ENCODE measurements at places on chromosomes 4 and X.

GRCh38 chrX:35339796-35340195 lies 397.2 kb downstream of the FAM47B start:
- no peak for DNase-seq

DNA sequence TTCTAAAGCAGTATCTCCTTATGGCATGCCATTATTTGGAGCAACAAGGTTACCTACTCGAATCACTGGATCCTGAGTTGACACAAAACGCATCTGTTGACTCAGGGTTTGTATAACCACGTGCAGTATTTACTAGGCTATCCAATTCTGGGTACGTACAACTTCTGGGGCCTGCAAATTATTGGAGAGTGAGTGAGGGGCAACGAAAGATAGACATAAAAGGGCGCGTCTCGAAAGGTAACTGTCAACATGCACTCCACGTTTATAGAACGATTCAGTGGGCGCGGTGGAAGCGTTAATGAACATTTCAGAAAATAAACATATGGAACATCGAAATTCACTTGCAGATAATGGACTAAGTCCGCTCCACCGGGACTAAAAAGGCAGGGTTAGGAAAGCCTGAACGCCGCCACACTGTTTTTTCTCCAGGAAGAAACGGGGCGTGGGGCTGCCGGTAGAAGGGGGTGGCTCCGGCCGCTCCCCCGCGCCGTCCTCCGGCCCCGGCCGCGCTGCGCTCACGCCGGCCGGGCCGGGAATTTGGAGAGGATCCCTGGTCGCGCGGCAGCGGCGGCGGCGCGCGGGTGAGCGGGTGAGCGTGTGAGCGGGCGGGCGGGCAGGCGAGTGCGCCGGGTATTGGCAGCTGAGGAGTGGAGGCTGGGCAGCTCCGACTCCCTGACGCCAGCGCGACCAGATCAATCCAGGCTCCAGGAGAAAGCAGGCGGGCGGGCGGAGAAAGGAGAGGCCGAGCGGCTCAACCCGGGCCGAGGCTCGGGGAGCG lies at the start of gene SMAD1:
SMAD1 (plus strand) TSS at position 690 of the 778 bp plus-strand sequence. CDS start 32,761 bp downstream, outside the sequence.
- DNase-seq = peak; percentile 77

GRCh38 chrX:53280331-53281320 lies 758 bp downstream of the IQSEC2 start:
- peak; percentile 45 for DNase-seq

- DNase-seq = no peak
Observed at GRCh38 chr4:117796677-117797076, 237.6 kb upstream of the NDST3 start.

GRCh38 chr4:100681289-100681688 lies 163.5 kb upstream of the EMCN start:
- no peak for DNase-seq

GRCh38 chr4:44446801-44447562 lies 1.6 kb downstream of the KCTD8 start:
- DNase-seq = peak; percentile 16

DNA sequence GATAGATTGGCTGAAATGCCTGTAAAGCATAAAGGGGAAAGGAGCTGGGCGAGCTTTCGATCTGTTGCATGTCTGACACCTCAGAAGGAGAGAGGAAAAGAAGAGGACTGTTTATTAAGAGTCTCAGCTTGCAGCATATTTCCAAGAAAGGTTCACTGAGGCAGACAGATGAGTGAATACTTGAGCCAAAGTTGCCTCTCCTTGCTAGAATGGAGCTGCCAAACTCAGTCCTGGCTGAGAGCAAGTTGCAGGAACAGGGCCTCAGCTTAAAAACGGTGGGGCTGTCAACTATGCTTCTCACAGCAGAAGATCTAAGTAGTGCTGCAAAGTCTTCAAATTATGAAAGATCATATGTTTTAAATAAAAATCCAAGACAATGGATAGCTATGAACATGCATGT lies 707.5 kb downstream of the PCDH7 start:
- no peak for DNase-seq

DNA sequence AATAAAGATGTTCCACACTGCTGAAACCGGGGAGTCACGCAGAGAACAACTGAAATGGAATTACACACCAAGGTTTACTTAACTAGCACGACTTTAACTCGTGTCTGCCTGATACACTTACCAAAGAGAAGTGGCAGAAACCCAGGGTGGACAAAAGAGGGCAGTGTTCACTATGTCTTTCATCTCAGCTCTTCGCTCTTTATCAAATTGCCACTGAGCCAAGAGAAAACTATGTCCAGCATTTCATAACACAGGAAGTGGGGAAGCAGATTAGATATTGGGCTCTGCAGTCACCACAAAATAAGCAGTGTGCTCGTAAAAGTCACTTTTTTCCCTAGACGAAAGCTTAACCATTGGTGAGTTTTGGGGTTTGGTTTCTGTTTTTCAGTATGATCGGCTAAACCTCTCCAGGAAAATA lies 155.7 kb downstream of the CHIC2 start:
- DNase-seq = peak; percentile 38

DNA sequence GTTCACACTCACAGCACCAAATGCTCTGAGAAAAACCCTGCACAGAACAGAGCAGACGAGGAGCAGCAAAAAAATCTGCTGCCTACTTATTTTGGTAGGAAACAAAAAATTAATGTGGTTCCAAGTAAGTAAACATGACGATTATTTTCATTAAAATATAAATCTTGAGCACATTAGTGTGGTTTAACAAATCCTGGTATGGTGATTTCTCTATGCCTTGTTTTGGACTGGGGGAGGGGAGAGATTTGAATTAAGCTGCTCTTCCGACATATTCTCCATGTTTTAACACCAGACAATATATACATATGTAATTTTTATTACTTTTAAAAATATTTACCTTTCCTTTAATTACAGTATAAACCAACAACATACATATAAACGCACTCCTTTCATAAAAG lies 1.8 kb downstream of the CAMK2D start:
- DNase-seq = no peak

- no peak for DNase-seq
Observed at GRCh38 chr4:139457318-139457717, 3.4 kb downstream of the RAB33B start.

DNA sequence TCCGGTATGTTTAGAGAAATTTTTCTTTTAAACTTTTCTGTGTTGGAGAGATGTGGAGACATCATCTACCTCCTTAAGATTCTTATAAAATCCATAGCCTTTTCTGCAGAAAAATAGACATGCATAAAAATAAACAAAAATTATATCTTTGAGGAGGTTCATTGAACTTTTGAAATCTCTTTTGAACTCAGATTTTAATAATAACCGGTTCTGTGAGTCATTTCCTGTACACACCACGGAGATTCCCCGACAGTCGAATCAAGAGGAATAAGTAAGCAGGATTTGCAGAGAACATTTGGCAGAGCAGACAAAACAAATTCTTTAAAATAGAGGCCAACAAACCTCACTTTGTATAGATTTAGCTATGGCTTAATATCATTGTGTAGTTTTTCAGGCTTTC lies 918.7 kb upstream of the POU3F4 start:
- no peak for DNase-seq

DNA sequence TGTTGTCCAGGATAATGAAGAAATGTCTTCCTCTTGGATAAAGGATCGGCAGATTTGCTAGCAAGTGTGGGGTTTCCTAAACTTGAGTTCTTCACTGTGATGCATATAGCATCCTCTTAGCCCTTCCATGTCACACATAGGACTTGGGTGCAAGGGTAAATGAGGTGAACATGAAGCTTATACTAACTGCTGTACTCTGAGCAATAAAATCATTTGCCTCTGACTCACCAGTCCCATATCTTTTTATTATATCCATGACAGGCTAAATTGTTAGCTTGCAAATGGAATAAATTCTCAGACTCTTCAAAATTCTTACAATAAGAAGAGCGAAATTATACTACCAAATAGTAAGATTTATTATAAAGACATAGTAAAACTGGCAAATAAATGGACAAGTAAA lies 14.7 kb upstream of the TBC1D1 start:
- DNase-seq = no peak

DNA sequence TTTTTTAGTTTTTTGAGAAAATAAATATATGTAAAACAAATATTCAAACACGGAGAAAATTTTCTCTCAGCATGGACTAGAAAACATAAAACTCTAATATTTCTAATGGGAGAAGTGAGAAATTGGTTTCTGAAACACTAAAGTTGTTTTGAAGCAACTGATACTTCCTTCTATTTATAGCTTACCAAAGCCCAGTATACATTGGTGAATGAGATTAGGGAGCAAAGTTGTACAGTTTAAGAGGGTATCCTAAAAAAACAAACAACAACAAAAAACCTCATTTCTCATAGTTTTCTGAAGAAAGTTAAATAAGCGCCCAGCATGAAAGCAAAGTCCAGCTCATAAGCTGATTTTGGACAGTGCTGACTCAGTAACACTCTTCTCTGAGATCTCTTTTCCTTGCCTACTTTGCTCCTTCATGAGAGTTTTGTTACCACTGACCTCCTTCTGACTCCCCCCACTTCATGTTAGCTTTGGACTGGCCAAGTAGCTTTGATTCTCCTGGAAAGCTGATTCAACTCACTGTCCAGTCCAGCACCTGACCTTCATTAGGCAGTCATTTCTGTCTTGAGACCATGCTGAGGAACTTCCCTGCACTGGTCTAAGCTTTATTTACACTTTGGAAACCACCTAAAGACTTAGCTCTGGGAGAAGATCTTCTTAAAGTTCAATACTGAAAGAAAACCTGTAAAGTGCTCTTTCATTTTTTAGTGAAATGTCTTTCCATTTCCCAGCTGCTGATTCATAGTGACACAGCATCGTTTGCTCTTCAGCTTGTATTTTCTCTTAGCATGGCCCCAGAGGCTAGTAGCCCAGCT lies 21.8 kb upstream of the P2RY10 start:
- no peak for DNase-seq

DNA sequence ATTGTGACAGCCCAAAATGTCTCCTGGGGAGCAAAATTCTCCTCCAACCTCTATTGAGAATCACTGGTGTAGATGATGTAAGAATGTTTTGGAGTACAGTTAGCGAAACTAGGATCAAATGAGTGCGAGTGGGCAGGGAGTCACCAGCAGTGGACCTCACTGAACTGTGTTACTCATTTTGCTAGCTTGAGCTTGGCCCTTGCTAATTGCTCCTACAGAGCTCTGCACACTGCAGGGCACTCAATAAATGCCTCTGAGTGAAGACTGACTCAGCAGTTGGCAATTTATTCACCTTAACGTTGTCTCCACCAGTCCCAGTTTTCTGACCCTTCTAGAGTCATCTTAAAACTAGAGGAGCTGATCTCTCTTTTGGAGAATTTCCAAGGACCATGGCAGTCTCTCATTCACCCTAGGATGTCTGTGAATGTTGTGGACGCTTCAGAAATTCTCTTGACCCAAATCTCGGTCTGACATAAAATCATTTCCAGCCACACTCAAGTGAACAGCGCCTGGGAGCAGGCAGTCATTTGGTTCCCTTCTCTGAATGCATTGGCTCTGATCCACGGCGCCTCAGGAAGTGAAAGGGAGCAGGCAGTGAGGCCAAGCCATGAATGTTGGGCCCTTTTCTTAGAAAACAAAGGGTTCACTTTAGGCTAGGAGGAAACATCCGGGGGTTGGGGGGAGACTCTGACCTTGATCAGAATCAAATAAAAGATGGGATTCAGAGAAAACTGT lies 148.1 kb downstream of the NWD2 start:
- peak; percentile 26 for DNase-seq

DNA sequence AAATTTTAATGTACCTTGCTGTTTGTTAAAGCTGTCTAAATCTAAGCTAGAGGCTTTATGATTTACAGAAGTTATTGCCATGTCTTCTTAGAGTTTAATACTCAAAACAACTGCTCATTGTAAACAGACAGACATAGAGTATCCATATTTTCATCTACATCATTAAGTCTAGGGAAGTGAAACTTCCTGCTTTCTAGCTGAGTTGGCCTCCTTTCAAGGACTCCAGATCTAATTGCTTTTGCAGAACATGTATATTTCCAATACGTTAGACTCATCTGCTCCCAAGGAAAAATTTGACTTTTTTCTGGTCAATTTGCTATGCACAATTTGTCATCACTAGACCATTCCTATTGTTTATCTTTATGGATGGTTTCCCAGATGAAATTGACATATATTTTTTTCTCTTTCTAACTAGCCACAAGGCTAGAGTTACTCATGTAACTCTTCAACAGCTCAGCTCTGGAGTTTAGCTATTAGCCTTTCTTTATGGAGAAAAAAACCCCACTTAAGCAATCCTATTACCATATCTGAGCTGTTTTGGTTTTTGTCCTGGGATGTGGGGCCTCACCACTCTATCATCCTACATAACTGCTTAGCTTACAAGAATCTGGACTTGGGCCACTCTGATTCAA lies 122.9 kb downstream of the PPA2 start:
- DNase-seq = no peak

DNA sequence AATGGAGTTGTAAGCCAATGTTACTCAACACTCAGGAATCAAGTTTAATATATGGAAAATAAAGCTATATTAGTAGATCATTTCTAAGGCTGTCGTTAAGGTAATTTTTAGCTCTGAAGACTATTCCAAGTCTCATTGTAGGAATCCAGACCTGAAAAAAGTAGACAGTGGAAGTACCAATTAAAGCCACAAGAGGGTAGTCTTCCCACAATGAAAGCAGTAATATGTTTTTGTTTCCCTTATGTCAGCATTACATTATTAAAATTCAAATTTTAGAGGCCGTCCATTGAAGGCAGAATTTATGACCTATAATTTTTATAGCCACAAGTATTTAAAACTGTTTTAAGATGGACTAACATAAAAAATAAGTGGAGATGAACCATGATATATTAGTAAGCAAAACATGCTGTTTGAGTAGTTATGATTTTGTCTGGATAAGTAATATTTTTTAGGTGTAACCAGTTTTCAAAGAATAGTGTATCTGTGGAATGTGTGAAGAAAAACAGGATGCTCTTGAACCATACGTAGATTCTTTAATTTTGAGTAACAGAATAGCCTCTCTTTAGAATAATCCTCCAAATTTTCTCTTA lies 372.6 kb upstream of the TECRL start:
- no peak for DNase-seq

- DNase-seq = no peak
Observed at GRCh38 chrX:149916745-149917392, 12.5 kb upstream of the HSFX4 start.

- no peak for DNase-seq
Observed at GRCh38 chr4:15792974-15793373, 14.8 kb downstream of the CD38 start.

DNA sequence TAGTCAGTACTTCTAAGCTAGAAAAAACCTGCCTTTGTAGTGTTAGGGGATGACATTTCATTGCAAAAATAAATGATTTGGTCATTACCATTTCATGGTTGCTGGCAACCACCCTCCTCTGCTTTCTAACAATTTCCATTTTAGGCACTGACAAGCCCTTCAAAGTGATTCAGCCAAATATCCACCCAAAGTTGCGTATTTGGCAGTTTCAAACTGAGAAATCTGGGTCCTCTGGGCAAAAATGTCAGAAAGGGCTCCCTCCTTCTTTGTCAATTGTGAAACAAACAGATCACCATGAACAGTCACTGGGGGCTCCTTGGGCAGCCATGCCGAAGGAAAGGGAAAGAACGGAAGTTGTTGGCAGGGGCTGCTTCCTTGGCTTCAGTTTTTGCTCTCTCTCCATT lies 33.0 kb downstream of the PLAC1 start:
- DNase-seq = no peak

DNA sequence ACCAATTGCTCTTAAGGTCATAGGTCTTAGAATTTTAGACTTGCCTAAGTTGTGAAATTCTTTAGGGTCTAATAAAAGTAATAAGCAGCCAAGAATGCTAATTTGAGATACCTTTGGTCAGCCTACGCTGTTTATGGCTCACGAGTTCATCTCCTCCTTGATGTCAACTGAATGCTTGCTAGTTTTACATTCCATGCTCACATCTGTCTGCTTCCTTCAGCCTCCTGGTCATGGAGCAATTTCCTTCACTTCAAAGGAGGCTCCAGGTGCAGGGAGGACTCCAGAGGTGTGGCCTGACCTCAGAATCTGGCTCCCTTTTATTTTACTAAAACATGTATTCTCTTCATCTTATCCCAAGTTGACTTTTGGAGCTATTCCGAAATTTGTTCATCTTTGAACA lies 23.3 kb upstream of the LNX1 start:
- no peak for DNase-seq

Measured in colonic mucosa (tissue), 4 donors.